Hematopoietic multipotent progenitor cell (in vitro differentiated cells): ENCODE measurements at places on chromosomes 11 and 22.
A peak's percentile ranks its signal among the peaks of the same experiment; 100 is the strongest.

DNA sequence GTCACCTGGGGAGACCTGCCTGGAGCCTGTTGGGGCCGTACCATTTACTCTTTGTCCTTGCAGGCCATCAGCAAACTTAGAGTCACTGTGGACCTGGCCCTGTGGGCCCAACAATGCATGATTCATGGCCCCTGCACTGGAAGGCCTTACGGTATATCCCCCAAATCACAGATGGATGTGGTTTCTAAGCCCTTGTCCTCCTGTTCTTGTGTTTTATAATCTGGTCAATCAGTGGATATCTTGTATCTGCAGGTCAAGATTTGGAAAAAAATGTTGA lies 6.2 kb downstream of the TSKU start:
- no peak for DNase-seq

DNA sequence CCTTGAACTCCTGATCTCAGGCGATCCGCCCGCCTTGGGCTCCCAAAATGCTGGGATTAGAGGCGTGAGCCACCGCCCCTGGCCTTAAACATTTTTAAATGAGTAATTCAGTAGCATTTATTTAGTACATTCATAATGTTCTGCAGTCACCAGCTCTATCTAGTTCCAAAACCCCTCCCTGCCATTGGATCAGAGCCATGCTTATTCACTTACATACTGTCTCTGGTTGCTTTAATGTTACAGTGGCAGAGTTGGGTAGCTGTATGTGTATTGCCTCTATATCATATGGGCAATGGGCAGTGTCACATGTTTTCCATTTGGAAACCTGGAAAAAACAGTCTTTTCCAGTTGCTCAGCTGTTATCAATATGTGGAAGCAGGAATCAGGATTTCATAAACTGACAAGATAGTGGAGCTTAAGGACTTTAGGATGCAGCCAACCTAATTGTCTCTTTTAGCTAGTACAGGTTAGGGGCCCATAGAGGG lies 10.5 kb downstream of the COA4 start:
- DNase-seq, result no peak

DNA sequence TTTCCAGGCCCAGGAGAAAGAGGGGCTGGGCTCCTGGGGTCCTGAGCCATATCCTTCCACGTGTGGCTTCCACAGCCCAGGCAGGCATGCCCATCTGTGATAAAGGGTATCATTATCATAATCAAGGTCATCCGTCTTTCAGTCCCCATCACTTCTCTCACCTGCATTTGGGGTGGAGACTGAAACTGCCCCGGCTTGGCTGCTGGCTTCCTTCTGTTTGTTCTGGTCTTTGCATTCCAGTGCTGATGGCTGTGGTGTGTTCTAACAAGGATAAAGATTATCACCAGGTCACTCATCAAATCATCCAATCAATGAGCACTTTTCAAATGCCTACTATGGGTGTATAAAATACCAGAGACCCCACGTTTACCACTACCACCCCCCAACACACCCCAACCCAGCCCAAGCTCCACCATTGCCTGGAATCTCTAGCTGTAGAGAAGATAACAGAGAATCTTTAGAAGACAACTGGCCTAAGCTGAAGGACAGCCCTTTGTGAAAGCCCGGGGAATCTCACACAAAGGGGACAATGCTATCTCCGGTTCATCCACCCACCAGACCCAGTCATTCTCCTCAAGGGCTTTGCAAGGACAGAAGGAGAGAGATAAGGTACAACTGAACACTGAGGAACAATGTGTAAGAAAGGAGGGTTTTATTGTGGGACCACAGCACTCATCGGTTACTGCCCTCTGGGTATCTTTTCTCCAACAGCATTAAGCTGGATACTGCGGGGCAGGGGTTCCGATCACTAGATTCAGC lies 54.9 kb downstream of the AHNAK start:
- DNase-seq, result no peak

- DNase-seq, result peak; percentile 68
Measured at GRCh38 chr11:126318574-126319373, 14.9 kb downstream of the DCPS start.

- no peak for DNase-seq
Measured at GRCh38 chr11:13694115-13694514, 25.6 kb downstream of the FAR1 start.

DNA sequence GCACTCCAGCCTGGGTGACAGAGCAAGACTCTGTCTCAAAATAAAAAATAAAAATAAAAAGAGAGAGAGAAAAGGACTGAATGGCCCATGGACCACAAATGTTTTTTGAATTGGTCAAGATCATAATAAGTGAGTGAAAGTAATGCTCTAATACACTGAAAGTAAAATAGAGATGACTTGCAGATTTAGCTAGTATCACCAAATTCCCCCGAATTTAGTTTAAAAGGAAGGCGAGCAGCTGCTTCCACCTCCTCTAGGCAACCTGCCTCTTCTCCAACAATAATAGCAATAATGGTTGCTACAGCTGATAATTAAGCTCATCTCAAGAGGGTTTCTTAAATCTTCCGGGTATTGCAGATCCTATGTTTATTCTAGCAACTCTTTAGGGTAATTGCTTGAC lies 36.8 kb downstream of the CELF1 start:
- no peak for DNase-seq

DNA sequence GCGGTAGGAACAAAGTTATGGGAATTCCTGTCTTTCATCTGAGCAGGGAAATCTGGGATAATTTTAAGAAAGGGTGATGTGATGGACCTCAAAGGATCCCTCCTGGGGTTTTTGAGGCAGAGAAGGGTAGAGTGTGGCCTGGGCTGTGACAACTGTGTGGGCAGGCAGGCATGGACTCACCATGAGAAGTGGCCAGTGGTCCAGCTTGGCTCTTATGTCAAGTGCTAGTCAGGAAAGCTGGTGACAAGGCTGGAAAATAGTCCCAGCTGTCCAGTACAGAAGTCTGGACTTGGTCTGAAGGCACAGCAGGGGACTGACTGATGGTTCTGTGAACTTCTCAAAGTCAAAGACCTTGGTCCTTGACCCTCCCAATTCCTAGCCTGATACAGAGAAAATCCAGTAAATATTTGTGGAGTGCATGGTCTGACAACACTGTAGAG lies 1.7 kb downstream of the PPFIBP2 start:
- DNase-seq, result no peak

GRCh38 chr22:30979932-30980331 lies 10.9 kb downstream of the TUG1 start:
- no peak for DNase-seq

GRCh38 chr22:41217553-41218157 lies 12.5 kb downstream of the L3MBTL2 start:
- peak; percentile 85 for DNase-seq

DNA sequence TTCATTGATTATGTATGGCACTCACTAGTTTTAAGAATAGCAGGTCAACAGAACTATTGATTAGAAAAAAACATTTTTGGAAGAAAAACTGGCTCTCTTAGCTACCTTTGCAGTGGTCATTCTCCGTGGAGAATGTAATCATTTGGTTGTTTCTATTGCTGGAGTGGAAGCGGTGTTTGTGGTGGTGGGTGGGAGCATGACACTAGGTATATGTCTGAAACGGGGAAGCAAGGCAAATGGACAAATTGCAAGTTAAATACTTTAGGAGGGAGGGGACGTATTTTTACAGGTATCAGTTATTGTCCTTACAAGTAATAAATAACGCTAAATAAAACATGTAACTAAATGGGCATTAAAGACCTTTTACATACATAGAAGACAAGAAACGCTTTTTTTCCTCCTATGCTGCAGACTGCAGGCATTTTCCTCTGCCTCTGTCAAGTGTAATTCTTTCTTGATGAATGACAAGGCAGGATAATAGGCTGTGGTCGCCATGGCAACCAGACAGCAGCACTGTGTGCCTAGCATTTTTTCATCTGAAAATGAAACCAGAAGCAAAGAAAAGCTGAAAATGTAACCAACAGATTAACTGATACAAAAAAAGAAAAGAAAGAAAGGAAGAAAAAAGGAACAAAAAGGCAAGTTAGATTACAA lies 46.2 kb downstream of the BLID start:
- DNase-seq, result no peak

DNA sequence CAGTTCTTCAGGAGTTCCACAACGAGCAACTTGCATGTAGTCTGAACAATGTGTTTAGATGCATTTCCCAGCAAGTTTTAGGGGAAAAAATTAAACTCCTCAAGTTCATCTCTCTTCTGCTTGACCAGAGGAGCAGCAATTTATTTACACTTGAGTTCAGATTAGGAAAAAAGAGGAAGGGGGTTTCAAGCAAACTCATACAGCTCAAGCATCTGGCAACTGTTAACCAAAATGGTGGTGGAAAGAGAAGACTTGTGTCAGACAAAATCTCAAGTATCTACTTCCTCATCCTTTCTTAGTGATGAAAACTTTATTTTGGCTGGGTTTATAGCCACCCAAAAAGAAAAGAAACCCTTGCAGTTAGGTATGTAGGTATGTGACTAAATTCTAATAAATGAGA lies 29.1 kb upstream of the PICALM start:
- no peak for DNase-seq

GRCh38 chr11:117505285-117505970 lies 177.8 kb downstream of the CEP164 start:
- DNase-seq, result no peak

- DNase-seq, result no peak
Measured at GRCh38 chr11:34502949-34503348, 10.6 kb downstream of the ELF5 start.

GRCh38 chr11:126152586-126152985 lies 58.9 kb downstream of the RPUSD4 start:
- DNase-seq, result no peak

DNA sequence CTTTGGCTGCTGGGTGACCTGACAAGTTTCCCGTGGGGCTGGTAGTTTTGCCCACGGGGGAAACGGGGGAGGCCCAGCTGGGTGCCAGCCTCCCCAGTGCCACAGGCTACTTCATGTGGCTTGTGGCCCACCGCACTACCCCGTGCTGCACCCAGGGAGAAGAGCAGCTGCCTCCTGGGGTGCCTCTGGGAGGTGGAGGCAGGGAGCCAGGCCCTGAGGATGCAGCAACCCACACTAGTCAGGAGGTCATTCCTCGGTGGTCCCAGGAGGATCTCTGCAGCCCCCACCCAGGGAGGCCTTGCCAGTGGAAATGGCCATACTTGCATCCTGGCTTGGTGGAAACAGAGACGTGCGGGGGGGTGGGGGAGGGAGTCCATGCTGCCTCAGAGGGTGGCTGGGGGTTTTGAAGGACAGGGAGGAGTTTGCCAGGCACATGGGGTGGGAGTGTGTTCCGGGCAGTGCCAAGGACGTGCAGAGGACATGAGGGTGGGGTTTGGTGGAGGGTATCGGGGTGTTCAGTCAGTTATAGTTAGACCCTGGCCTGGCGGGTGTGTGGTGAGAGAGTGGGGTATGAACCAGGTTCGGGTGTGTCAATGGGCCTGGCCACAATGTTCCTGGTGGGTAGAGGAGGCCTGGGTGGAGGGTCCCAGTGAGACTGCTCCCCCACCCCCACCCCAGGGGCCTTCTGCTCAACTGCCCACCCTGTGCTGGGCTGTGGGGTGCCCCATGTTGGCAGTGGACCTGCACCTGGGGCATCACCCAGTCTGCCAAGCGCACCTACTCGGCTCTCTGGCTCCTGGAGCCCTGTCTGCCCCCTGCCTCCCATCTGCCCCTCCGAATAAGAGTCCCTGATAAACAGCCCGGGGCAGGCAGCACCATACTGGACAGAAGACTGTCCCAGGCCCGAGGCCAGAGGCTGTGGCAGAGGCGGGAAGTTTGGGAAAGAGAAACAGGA lies 3.8 kb downstream of the PIM3 start:
- DNase-seq, result no peak

DNA sequence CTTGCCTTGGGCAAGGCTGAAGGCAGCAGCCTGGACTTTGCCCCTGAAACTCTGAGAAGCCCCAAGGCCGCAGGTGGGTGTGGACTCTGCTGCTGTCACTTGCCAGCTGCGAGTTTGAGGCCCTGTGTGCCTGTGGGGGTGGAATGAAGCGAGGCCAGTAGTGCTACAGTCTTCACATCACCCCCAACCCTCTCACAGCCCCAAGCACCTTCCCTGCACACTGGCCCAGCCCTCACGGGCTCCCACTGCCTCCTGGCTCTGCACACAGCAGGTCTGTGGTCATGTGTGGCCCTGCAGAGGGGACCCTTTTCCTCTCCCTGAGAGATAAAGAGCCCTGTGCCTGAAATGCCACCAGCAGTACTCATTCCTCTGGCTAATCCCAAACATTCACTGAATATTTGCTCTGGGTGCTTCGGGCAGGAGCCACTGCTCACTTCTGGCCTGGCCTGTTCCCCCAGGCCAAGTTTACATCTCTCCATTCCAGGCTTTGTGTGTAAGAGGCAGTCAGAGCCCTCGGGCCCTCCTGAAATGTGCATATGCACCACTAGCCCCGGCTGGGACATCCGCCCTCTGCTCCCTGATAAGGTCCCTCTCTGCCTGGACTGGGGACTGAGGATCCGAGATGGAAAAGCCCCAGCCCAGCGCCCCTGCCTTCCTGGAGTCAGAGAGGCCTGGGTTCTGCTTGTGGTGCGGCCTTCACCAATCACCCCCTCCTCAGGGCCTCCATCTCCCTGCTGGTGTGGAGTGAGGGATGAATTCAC lies 17.7 kb downstream of the MGAT3 start:
- DNase-seq, result no peak

DNA sequence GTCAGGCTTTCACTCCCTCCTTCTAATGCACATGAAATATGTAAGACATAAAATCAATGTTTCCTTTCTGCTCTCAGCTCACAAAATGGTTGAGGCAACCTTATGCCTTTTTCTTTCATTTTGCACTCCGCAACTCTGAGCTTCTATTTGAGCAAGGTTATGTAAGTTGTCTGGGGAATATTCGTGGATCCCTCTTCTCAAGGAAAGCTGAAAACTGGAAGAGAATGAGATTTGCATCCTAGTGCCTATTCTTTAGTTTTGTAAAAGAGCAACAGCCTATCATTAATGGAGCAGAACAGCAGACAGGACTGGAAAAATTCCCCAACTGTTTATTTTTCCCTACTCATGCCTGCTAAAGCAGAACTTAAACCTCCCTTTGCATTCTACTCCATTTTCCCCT lies 141.7 kb downstream of the FAM76B start:
- no peak for DNase-seq

- DNase-seq, result no peak
Measured at GRCh38 chr11:19311308-19312030, 70.7 kb upstream of the E2F8 start.

DNA sequence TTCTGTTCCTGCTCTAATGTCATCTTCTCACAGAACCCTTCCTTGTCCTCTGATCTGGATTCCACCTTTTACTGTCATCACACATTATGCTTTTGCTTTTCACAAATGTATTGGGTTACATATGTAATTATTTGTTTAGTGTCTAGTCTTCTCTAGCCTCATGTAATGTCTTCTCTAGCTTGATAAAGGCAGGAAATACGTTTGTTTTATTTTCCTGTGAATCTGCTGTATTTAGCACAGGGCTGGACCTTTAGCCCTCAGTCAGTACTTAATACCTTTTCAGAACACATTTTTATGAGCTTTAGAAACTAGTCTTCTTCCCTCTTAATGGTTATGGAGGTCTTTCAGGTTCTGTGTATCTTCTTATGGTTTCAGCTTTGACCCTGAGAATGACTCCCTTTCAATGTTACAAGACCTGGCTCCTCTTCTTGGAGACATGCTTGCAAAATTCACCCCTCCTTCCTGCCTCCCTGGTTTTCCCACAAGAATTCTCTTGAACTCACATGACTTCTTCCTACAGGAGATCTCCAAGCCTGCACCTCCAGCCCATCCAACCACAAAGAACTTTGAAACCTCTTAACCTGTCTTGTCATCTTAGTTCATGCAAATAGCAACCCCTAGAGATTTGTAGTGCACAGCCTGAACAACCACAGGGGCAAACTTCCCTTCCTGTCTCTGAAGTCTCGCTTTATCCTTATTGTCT lies 132.7 kb upstream of the DDI1 start:
- DNase-seq, result no peak
